ENCODE measurements at places on chromosomes 2 and 18.

GRCh38 chr2:134258684-134259388 lies 5.0 kb downstream of the MGAT5 start:
- no peak for DNase-seq

DNA sequence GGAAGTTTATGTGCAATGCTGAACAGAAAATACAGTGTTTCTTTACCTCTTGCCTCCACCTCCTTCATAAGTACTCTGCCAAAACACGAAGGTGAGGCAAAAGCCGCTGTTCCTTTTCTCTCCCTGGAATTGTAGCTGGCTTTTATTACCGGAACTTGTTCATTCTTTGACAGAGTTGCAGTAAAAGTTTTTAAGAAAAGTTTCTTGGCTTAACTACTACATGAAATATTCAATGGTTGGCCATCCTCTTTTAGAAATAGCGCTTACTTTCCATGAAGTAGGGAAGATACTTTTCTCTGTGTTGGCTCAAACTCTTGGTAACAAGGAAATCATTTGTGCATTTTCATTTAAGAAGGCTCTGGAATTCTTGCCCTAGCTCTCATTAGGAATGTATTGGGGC lies 950.7 kb upstream of the FANCL start:
- DNase-seq = no peak

DNA sequence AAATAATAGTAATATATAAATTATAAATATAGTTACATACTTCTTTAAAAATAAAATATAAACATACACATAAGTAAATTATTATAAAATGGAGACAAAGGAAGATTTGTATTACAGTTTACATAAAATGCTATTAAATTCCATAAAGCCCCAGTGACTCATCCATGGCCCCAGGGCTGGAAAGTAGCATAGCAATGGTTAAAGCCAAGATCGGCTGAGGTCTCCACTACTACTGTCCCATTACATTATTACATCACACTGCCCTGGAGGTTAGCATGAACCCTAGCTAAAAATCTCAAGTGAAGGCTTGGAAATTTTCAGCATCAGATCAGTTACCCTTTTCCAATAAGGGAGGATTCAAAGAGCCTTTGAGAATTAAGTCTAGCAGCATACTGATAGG lies 936.2 kb downstream of the DSC3 start:
- DNase-seq = no peak

DNA sequence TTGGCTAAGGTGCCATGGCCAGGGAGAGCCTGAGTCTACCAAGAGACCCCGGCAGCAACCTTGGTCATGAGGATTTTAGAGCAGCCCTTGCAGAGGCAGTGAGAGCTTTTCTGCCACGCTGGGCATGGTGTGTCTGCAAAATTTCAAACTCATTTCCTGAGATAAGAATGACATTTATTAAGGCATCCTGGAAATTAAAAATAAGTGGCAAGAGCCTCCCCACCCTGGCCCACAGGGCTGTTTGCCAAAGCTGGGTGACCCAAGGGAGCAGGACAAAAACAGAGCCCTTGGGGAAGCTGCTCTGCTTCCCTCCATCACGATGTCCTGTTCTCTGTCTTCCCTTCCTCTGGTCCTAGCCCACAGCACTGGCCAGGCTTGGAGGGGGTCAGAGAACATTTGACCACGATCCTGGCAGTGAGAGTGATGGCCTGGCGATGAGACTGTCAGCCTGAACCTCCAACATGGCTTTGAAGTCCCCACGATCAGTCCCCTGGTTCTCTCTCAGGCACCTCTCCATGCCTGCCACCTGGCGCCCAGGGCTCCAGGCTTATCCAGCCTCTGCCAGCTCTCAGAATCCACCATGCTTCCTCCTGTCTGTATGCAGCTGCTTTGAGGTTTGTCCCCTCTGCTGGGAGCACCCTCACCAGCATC lies 68.9 kb upstream of the RMDN2 start:
- DNase-seq = no peak

DNA sequence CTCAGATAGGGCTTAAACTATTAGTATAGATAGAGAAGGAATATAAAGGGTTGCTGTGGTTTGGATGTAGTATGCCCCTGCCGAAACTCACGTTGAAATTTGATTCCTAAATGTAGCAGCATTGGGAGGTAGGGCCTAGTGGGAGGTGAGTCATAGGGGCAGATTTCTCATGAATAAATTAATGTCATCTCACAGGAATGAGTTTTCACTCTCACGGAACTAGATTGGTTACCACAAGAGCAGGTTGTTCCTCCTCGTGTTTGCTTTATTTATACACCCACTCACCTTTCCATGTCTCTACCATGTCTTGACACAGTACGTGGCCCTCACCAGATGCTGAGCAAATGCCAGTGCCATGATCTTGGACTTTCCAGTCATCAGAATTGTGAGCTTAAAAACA lies 218.2 kb downstream of the RBM43 start:
- DNase-seq = no peak

- no peak for DNase-seq
Measured at GRCh38 chr2:47190188-47190881, 35.2 kb upstream of the STPG4 start.

- no peak for DNase-seq
Measured at GRCh38 chr2:119240311-119241204, 16.9 kb downstream of the STEAP3 start.

GRCh38 chr2:67283641-67284040 lies 113.5 kb upstream of the ETAA1 start:
- no peak for DNase-seq

- DNase-seq = no peak
Measured at GRCh38 chr2:44578471-44579093, 216.8 kb downstream of the CAMKMT start.

GRCh38 chr18:76457957-76458356 lies 37.1 kb downstream of the ZNF516 start:
- DNase-seq = no peak

GRCh38 chr2:9657083-9657482 lies 26.3 kb upstream of the YWHAQ start:
- no peak for DNase-seq

- DNase-seq = no peak
Measured at GRCh38 chr2:44143701-44144100, 25.0 kb upstream of the PPM1B start.

Measured in effector CD8-positive, alpha-beta T cell (primary cell).